ENCODE measurements at places on chromosomes 1 and 21.

- no peak for DNase-seq
Observed at GRCh38 chr21:33831962-33832659, 83.5 kb downstream of the ATP5PO start.

- no peak for DNase-seq
Observed at GRCh38 chr1:51302746-51303145, 27.6 kb downstream of the TTC39A start.

- no peak for DNase-seq
Observed at GRCh38 chr1:240792915-240793529, 181.1 kb upstream of the GREM2 start.

DNA sequence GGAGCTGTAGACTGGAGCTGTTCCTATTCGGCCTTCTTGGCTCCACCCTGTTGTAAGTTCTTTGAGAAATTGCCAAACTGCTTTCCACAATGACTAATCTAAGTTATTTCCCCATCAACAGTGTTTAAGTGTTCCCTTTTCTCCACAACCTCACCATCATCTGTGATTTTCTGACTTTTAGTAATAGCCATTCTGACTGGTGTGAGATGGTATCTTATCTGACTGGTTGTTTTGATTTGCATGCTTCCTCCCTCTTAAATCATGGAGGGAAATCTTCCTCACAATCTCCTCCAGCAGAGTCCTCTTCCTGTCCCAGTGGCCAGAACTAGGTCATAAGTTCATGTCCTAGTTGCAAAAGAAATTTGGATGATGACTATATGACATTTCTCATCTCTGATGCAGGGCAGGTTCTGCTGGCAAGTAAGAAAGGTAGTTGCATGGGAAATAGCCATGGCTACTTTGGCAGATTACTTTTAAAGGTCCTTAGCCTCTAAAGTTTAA, 294.0 kb downstream of the LRRC40 start:
- no peak for DNase-seq

- DNase-seq, result no peak
Observed at GRCh38 chr1:94299627-94300553, 62.5 kb upstream of the ARHGAP29 start.

DNA sequence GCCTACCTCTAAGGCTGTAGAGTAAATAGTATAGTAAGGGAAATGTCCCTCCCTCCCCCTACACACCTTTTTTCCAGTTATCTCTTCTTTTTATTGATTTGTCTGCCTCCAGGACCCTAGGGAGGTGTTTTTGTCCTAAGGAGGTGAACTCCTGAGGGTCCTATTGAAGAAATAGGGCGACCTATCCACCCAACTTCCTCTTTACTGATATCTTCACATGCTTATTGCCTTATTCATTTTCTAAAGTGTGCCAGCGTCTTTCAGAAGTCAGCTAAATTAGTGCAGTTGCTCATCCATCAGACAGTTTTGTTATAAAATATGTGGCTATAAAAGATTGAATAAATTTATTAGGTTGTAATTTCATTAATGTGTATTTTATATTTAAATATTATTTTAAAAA, 5.9 kb downstream of the BACH1 start:
- no peak for DNase-seq

DNA sequence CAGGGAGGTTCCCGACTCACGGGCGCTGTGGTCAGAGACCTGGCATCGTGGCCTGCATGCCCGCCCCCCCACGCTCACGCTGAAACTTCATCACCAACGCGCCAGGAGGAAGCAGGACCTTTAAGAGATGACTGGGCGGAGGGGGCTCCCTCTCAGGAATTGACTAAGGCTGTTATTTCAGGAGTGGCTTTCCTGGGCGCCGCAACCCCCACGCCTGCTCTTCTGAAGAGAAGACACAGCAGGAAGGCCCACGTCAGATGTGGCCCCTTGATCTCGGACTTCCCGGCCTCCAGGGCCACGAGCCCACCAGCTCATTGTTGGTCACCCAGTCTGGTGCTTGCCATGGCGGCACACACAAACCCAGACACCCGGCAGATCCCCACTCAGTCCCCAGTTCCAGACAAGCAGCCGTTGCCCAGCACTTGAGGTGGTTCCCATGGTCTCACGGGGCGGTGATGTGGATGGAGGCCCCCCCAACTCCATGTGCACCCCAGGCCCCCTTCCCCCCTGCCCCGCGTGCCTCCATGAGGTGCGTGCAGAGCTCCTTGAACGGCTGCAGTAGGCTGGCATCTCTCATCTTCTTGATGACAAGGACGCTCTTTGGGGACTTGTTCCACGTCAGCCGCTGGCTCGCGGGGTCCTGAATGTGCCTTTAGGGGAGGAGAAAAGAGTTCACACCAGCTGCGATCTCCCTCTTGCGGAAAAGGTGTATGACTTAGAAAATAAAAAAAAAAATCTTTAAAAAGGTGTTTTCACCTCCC, 21.4 kb downstream of the NADK start:
- no peak for DNase-seq

- DNase-seq, result no peak
Observed at GRCh38 chr1:4452701-4453100, 201.7 kb upstream of the AJAP1 start.

DNA sequence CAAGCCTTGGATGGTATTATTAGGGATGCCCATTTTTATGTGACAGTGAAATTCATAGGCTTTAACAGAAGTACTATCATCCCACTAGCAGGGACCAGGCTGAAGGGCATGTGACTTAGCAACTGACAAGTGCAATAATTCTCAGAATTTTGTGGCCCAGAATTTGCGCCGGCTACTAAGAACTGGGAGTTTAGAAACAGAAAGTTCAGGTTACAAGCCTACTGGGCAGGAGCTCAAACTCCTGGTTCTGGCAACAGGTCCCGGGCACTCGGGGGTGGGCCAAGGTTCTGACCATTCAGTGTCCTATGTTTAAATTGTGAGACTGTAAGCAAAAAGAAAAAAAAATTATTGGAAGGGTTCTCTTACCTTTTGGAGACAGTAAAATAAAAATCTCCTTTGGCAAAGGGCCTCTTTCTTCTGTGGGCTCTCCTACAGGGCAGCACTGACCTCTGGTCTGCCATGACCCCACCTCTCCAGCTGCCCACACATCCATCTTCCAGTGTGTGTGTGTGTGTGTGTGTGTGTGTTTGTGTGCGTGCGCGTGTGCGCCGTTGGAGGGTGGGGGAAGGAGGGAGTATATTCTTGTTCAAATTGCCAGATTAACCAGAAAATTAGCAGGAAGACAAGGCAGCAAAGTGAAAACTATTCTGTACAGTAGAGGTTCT, 26.1 kb downstream of the IRF2BP2 start:
- DNase-seq, result peak; percentile 20

- DNase-seq, result peak; percentile 28
Observed at GRCh38 chr1:48236716-48237470, 14.4 kb downstream of the SLC5A9 start.

DNA sequence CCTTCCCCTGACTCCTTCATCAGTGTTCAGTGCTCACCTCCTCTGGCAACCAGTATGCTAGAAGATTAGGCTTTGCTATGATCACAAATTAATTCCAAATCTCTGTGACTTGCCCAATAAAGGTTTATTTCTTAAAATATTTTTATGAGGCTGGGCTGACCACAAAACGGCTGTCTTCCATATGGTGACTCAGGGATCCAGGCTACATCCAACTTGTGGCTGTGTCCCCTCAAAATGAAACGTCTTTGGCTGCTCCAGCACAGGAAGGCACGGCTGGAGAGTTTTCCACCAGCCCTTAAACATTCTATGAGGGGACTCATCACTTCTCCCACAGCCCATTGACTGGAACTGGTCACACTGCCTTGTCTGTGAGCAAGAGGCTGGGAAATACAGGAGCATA, 131.5 kb downstream of the HUNK start:
- no peak for DNase-seq

GRCh38 chr1:29695036-29695435, 458.7 kb downstream of the PTPRU start:
- no peak for DNase-seq

DNA sequence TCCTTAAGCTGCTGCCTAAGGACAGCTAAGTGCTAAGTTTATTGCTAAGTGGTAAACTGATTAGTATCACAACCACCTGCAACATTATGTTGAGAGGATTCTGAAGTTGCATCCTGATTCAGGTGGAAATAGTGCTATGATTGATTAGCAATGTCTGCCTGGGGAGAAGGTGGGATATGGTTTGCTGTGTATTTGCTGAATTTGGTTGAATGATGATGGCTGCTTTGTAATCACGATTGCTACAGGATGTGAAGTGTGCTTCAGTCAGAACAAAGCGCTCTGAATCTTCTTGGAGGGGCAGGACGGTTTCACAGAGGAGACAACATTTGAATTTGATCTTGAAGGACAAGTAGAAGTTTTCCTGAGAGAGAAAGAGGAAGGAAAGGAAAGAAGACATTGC, 226.0 kb downstream of the ST6GALNAC3 start:
- DNase-seq, result no peak

GRCh38 chr1:181169281-181169865, 80.9 kb downstream of the IER5 start:
- no peak for DNase-seq

- no peak for DNase-seq
Observed at GRCh38 chr1:55035904-55036303, 3.4 kb upstream of the PCSK9 start.

GRCh38 chr1:245855846-245856730, 651.0 kb downstream of the SMYD3 start:
- DNase-seq, result no peak

- DNase-seq, result peak; percentile 83
Observed at GRCh38 chr1:16009030-16009460, 5.0 kb downstream of the SRARP start.

DNA sequence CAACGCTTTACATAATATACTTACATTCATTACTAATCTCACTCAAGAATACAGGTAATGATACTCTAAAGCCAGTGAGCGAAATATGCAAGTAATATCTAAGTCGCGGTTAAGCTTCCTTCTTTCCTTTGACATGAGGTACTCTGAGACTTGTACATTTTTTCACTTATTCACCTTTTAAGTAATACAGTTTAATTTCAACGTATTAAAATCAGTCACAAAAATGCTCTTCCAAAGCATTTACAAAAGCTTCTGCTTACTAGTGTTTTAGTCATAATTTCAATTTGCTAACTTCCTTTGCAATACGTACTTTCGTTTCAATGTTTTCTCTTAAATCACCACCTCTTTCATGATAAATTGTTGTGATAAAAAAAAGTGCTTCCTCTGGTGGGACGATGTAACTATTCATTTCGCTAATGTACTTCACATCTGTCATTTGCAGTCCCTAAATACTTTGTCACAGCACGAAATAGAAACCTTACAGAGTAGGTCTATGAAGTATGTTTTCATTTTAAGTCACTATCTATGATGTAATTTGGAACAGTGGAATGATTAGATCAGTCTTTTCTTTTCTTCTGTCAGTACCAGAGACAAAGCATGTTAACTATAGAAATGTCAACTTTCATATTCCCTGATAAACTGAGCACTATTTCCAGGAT, 34.0 kb upstream of the ADGRL4 start:
- DNase-seq, result peak; percentile 68

DNA sequence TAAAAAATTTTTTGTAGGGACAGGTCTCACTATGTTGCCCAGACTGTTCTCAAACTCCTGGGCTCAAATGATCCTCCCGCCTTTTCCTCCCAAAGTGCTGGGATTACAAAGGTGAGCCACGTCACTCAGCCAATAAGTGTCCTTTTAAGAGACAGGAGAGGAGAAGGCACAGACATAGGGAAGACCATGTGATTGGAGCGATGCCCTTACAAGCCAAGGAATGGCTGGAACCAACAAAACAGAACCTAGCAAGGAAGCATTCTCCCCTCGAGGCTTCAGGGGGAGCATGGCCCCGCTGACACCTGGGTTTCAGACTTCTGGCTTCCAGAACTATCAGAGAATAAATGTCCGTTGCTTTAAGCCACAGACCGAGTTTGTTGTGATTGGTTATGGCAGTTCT, 37.0 kb downstream of the NDUFS5 start:
- no peak for DNase-seq
